ENCODE measurements at places on chromosomes 11 and 22. TPM values are rescaled to one million over a fixed set of nuclear protein-coding genes. Genes with fewer than 3 reads are reported as not detected.
A peak's percentile ranks its signal among the peaks of the same experiment; 100 is the strongest.

The MS4A3 gene
- not detected for total RNA-seq

The TTLL8 gene
- total RNA-seq = not detected

The RAB36 gene
- 0.50 TPM for total RNA-seq

The ACCS gene
- total RNA-seq = 6.6 TPM

The MS4A7 gene
- not detected for total RNA-seq

The RAB38 gene
- 3.1 TPM for total RNA-seq

The ADAMTS8 gene
- total RNA-seq = not detected

The CARD16 gene
- total RNA-seq = 13.9 TPM

The DEFB131B gene
- total RNA-seq = not detected

The YPEL4 gene
- total RNA-seq = 0.47 TPM

The PARVG gene
- total RNA-seq = 61.7 TPM

The OR8G5 gene
- total RNA-seq = not detected

GRCh38 chr11:121293288-121293594 lies 670 bp downstream of the SC5D start:
- no peak for DNase-seq

- peak; percentile 83 for DNase-seq
These were observed 53.8 kb downstream of the ST14 start for GRCh38 chr11:130213143-130213978.

GRCh38 chr11:77127920-77128691 lies at the start of gene MYO7A:
Gene MYO7A (plus strand): TSS chr11:77128246. CDS start chr11:77130635, 2,389 bp downstream.
- DNase-seq = no peak

DNA sequence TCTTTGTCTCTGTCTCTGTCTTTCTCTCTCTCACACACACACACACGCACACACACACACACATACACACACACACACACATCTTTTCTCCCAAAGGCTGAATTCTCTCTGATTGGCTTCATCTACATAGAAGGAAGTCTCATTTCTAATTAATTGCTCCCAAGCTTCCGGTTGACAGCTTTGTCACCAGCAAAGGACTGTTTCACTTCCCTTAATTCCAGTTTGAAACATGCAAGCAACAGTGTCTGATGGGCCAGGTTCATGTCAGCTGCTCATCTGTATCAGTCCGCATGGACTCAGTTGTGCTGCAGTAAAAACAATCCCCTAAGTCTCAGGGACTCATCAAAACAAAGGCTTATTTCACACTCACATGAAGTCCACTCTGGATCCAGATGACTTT lies 16.2 kb upstream of the PVALB start:
- no peak for DNase-seq

GRCh38 chr11:60428517-60428916 lies 855 bp upstream of the MS4A5 start:
- DNase-seq = no peak

GRCh38 chr11:102757823-102758549 lies 22.4 kb downstream of the MMP10 start:
- no peak for DNase-seq

DNA sequence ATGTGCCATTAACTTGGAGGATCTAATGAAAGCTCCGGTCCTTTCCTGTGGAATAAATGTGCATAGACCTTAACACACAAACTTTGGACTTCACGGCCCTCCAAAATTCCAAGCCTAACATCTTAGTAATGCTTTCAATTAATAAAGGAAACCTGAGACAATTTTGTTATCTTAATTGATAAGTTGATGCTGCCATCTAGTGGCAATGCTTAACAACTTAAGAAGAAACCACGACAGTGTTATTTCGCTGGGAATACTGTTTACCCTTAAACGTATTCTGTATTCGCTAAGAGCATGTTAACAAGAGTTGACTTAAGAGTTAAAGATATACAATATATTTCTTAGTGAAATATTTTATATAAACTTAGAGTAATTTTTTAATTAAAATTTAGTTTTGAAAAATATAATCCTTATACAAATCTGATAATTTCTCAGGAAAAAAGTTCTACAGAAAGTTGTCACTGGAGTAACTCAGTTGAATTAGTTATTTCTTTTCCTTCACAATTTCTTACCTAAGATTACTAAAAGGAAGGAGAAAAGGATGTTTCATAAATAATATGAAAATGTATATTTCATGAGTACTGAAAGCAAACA lies 35.0 kb upstream of the OR9G4 start:
- no peak for DNase-seq

- DNase-seq = no peak
These were observed 68.6 kb downstream of the CSNK2A3 start for GRCh38 chr11:11284481-11284880.

DNA sequence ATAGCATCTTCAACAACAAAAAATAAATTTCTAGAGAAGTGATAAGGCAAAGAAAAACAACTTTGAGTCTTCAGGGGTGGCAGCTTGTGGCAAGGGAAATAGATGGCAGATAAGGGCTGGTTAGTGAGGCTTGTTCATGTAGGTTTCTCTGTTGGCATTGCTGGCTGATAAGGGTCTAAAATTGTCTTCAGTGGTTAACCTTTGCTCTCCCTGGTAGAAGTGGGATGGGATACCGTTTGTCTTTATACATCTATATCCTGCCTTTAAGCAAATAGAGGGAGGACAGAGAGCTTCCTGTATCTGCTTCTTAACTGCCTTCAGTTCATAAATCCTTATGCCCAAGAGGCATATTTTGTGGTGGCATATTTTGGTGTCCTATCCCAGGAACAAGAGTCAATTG lies 57.1 kb downstream of the TRAF6 start:
- DNase-seq = no peak

DNA sequence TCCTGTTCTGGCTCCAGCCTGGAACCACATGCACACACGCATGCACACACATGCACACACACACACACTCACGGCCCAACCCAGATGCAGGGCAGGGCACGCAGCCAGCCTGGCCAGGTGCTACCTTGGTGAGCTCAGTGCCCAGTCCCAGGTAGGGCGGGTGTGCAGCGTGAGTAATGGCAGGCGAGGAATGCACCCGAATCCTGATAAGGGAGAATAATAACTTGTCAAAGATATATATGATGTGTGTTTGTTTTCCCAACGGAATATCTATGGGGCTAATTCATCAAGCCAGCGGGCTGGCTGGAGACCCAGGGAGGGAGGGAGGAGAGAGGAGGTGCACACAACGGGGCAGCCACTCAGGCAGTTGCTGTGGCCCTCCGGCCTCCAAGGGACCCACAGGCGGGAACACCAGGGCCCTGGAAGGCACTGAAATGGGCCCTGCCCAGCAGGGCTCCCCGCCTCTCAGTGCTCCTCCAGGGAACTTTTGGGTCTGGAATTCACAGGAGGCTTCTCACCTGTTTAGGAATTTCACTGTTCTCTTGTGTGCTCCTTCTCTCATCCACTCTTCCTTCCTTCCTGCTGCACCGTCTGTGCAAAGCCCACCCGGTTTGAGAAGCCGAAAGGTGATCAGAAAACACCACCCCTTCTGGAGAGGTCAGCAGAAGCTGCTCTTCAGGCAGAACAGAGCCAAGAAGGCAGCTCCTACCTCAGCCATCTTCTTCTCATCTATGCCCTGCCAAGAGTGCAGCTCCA lies 79.0 kb downstream of the BUD13 start:
- DNase-seq = no peak

DNA sequence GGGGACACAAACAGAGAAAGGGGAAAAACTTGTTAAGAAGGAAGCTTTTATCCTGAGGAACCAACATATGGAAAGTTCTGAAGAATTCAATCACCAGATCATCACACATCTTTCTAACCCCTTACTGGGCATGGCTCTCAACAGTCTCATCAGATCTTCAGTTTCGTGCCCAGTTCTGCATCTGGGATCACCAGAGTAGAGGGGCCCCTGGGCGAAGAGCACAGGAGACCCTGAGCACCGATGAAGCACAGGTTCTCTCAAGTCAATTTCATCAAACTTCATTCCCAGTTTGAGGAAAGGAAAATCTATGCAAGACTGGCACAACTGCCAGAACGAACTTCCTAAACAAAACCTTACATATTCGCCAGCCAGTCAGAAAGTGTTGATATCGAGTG lies 8.5 kb upstream of the PYGM start:
- DNase-seq = no peak

DNA sequence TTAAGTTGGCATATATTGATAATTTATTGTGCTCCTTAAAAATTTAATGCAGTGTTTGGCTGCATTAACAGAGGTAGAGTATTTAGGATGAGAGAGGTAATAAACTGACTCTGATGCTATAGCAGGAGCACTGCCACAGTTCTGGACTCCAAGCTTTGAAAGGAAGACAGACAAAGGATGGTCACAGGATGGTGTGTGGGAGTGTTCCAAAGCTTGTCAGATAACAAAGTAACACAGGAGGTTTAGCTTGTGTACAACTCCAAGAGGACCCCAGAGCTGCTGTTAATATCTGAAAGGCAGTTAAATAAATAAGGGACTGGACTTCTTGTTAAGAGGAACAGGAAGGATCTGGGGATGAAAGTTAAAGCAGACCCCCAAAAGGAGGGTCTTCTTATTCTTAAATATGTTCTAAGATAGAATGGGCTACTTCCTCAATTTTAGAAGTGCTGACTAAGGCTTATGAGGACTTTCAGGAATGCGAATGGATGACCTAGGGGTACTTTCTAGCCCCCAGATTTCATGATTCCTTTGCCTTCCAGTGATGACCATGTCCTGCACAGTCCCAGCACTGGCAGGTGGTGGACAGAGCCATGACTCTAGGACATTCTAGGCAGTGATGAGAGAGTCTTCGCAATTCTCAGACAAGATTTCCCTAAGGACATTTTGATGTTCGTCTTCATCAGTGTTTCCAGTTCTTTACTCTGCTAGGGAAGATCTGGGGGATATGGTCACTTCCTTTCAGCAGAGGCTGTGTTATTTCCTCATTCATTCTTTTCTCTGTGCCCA lies 149.1 kb upstream of the RASSF10 start:
- DNase-seq = no peak

DNA sequence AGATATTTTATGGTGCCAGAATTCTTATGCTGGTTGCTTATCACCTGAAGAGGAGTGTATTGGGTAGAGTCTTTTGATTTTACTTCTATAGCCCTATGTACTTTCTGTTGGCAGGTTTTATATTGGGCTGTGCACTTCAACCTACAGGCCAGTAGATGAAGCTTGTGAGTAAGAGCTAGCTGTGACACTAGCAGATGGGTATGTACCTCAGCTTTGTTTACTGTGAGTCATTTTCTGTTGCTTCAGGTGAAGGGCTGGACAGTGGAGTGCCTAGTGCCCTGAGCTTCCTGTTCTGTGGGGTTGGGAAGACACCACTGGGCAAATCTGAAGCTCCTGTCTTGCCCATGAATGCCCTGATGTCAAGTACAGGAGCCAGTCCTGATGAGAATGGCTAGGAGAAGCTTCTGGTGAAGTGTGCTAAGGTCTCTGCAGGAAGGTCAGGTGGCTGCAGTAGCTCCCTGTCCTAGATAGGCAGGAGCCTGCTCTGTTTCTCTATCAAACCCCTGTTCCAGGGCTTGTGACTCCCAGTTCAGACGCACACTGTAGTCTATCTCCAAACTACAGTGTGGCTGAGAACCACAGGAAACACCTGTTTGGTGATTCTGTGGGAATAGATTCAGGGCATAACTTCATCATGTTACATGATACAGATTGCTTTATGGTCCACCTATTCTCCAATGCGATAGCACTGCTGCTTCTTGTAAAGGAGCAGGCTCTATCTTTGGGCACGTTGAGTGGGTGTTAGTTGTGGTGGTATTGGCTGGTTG lies 755.7 kb downstream of the KCNA4 start:
- DNase-seq = no peak

- DNase-seq = peak; percentile 45
These were observed 45.2 kb downstream of the PLAAT5 start for GRCh38 chr11:63445720-63446119.

DNA sequence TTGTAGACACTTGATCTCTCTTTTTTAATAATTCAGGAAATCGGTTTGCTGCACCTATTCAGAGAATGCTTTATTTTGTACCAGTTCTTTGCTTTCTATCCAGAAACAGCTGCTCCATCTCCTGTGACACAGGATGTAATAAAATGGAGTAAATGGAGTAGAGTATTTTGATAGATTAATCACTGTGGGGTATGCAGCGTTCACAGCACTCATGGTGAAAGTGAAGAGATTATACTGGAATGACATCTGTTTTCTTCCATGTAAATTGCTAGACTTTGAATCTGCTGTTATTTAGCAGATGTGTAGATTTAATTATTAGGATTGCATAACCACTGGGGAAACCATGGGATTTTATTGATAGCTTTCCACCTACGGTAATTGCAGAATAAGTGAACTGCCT lies 227.3 kb upstream of the ARHGAP42 start:
- DNase-seq = no peak

DNA sequence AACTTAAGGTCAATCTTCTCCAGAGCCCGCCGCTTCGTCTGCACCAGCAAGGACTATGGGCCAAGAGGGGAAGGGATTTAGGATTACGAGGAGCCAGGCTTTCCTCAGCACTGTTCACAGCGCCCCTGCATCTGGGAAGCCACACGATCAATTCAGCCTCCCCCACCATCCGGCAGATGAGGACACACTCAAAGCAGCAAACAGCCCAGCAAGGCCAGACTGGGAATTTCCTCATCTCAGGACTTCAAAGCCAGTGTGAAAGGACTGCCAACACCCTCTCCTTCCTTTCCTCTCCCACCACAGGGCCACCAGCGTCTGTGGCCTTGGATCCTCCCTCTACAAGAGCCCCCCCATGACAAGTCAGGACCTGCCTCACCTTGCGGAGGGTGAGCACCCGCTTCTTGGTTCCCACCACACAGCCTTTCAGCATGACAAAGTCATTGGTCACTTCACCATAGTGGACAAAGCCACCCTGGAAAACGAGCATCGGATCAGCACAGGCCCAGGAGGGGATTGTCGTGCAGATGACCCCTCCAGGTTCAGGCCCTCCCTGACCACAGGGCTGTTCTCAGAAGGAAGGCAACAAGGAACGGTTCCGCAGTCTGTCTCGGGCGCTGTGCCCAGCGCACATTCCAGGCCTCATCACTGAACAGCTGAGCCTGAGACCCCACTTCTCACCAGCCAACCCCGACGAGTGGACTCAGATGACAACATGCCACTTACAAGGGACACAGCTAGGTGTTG lies 6.0 kb downstream of the RPL3 start:
- DNase-seq = no peak

- no peak for DNase-seq
These were observed 3.3 kb downstream of the KDM4E start for GRCh38 chr11:95028357-95028756.

GRCh38 chr11:33877038-33877437 lies 14.8 kb downstream of the LMO2 start:
- no peak for DNase-seq

DNA sequence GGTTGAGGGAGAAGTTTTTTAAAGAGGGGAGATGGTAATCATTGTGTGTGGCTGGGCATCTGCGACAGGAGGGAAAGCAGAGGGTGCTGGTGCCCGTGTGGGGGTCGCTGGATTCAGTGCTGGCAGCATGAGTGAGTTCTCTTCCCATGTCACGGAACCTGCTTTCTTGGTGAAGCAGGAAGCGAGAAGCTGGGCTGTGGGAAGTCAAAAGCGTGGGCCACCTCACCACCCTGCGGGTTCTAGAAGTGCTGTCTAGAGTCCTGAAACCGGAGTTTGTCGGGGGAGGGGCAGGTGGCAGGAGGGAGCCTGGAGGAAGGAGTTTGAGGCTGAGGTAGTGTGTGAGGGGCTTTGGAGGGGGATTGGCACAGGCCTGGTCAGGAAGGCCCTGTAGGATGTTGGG lies 14.2 kb downstream of the SART1 start:
- no peak for DNase-seq

- no peak for DNase-seq
These were observed 468.9 kb downstream of the LUZP2 start for GRCh38 chr11:24965748-24966147.

GRCh38 chr22:49502126-49502826 lies 325.4 kb downstream of the BRD1 start:
- peak; percentile 51 for DNase-seq
